NCI-H1930 (cell line): ENCODE measurements at places on chromosomes 16 and 17.

- no peak for DNase-seq
Observed at GRCh38 chr16:88650749-88651275, at the start of gene CYBA. Gene CYBA, minus strand, starts transcription at chr16:88651053. Its CDS starts 40 bp downstream, at chr16:88651013.

DNA sequence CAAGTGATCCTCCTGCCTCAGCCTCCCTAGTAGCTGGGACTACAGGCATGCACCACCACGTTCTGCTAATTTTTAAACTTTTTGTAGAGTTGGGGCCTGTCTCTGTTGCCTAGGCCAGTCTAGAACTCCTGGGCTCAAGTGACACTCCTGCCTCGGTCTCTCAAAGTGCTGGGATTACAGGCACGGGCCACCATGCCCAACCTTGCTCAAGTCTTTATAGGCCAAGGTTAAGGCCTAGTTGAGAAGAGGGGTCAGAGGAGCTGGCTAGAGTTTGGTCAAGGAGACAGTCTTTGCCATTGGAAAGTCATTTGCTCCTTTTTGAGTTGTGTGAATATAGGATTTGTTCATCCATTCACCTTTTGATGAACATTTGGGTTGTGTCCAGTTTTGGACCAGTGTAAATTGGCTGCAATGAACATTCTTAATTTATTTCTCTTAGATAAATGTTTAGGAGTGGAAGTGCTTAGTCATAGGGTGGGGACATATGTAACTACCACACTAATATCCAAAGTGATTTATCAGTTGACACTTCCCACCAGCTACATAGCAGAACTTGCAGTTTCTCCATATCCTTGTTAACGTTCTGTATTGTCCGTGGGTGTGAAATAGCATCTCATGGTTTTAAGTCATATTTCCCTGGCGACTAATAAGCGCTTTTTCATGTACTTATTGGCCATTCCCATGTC lies 30.7 kb upstream of the ARHGAP17 start:
- no peak for DNase-seq

DNA sequence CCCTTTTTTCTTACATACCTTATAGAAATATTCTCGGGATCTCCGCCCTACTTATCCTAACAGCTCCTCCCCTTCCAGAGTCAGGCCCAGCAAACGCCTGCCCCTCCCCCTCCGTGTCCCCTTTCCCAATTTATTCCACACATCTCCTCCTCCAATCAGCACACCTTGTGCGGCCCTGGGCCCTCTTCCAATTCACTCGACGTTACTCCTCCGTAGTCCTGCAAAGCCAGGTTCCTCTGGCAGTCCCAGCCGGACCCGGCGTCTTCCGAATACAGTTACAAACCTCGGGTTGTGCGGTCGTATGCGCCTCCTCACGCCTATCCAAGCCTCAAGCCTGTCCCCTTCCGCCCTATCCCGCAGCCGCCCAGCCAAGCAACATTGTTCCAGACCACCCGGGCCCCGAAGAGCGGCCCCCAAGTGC lies 677 bp downstream of the CBX1 start:
- DNase-seq, result peak; percentile 49

DNA sequence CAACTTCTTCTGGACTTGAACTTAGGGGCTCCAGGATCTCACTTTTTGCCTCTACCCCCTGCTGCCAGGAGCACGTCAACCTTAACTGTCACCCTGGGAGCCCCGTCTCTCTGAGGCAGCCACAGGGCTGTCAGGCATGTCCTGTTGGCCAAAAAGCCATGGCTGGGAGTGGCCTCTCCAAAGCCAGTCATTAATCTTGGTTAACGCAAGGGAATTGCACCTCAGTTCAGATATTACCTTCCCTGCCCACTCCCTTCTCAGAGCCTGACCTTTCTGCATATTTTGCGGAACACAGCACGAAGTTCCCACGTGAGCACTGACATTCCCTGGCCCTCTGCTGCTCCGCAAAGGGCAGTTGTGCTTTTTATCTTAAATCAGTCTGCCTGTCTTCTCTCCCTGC lies 44.2 kb upstream of the CIBAR2 start:
- no peak for DNase-seq

DNA sequence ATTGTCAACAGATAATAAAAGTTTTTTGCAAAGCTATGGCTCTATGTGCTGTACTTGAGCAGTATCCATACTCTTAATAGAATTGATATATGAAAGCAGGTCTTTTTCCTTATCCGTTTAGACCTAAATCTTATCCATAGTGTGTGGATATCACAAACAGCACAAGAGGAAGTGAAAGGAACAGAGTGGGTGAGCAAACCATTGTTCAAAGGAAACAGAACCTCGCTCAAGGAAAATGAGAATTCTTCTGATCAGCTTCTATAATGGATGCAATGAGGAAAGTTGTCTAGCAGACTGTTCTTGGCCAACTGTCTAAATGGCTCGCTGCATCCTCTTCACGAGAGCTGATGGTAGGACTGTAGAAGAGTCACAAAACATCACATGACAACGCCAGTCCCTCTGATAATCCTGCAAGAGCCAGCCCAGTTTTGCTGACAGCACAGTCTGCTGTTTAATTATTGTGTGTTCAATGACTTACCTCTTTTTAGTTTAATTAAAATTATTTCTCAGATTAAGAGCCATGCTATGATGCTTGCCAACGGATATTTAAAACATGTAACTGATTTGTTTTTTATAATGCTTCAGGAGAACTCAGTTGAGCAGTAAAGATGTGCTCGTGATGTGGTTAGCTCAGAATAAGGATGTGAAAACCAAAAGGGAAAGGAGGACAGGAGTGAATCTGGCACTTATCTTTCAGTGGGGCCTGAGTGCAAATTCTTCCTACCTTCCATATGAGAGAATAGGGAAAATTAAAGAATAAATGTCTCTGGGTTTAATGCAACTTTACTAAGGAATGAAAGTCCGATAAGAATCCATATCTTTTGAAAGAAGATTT lies 38.5 kb downstream of the WWOX start:
- no peak for DNase-seq

DNA sequence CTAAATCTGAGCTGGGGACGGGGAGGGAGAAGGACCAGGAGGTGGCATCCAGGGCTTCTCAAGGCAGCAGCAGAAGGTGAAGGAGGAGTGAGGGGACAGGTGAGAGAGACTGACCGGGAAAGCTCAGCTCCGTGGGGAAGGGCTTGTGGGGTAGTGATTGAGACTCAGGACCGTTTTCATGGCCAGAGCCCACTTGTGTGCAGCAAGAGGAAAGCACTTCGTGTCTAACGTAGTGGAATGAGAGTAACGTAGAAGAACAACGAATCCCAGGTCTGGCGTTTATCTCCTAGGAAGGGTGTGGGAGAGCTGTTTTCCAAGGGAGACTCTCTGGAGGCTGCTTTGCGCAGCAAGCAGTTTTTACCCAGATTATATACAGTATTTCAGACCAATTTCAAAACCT lies 1.3 kb upstream of the CDH3 start:
- no peak for DNase-seq

DNA sequence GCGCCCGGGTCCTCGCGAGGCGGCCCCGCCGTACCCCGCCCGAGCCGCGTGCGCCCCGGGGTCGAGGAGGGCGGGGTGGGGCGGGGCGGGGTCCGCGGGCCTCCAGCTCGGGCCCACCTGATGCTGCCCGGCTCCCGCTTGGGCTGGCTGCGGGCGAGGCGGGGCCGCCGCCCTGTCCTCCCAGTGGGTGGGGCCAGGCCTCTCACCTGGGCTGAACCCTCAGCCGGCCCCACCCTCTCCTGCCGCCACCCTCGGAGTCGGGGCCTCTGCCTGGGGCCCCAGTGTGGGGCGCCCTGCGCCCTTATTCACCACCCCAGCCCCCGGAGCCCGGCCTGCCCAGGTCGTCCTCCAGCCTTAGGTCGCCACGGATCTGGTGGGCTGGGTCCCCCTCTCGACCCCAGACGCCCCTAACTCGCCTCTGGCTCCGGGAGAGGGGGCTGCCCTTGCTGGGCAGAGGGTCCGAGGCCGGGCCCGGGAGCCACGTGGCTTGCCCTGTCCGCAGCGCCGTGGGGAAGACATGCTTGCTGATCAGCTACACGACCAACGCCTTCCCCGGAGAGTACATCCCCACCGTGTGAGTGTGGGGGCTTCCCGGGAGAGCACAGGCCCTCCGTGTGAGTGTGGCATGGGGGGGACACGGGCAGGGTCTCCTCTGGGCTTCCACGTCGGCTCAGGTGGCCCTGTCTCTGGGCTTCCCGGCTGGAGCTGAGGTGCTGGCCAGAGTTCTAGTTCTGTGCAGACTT lies 578 bp downstream of the RAC3 start:
- DNase-seq, result peak; percentile 59

DNA sequence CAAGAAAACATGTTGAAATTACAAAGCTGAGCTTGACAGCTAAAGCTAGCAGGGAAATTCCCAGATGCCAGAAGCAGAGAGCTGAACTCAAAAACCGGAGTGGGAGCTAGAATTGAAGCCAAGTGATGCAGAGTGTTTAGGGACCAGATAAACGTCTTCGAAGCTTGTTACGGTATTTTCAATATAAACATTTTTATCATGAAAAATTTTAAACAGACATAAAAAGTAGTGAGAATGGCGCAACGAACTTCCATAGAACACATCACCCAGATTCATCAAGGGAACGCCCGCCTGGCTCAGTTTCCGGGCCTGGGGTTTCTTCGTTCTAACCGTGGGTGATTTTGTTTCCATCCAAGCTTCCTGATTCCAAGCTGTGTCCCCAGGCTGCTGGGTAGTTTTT lies 18.1 kb downstream of the SPNS2 start:
- no peak for DNase-seq

- no peak for DNase-seq
Observed at GRCh38 chr17:69485251-69485661, 70.8 kb downstream of the MAP2K6 start.

- DNase-seq, result no peak
Observed at GRCh38 chr16:83356266-83356665, 451.5 kb upstream of the HSBP1 start.

- DNase-seq, result no peak
Observed at GRCh38 chr17:45310380-45311324, 6.2 kb downstream of the MAP3K14 start.

GRCh38 chr17:55720919-55721836 lies 1.5 kb downstream of the TMEM100 start:
- no peak for DNase-seq

GRCh38 chr16:71540-72401 lies 660 bp downstream of the RHBDF1 start:
- no peak for DNase-seq

GRCh38 chr16:12801511-12802042 lies 2.1 kb downstream of the CPPED1 start:
- no peak for DNase-seq

DNA sequence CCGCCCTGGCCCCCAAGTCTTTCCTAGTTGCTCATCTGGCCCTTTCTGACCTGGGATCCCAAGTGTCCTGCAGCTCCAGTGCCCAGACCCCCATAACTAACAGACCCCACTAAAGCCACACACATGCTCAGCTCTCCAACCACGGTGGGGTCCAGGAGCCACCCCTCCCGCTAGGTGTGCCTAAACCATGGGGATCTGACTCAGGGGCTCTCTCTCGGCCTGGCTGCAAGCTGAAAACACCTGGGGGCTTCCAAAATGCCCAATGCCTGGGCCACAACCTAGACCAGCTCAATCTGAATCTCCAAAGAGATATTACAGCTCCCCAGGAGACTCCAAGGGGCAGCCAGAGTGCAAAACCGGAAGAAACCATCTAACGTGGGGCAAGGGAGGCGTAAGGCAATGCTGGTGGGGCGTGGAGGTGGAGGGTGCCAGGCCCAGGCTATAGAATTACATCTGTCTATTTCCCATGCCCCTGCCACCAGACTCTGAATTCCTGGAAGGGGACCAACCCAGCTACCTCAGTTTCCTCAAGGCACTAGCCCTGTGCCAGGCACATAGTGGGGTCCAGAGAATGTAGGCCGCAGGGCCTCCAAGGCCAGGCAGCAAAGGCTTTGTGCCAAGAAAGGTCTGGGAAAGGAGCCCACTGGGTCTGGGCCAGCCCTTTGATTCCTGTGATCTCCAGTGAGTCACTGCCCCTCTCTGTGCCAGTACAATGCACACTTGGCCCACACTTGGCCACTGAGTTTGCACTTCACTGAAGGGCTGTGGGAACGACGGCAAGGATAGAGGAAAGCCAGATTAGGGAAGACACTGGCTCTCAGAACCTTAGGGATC lies 3.3 kb downstream of the CD2BP2 start:
- DNase-seq, result no peak

DNA sequence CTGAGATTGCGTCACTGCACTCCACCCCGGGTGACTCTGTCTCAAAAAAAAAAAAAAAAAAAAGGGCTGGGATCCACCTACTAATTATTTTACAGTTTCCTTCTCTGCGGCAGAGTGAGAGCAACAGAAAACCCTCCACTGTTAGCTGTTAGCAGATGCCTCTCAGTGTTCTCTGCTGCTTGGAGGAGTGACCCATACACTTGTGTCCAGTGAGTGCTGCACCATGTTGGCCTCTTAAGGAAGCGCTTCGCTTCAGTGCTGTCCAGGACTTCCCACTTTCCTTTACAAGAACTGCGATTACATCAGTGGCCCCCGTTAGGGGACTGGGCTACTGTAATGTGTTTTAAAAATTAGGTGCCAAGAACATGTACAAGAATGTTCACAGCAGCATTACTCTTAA lies 18.4 kb upstream of the CLEC18B start:
- no peak for DNase-seq

DNA sequence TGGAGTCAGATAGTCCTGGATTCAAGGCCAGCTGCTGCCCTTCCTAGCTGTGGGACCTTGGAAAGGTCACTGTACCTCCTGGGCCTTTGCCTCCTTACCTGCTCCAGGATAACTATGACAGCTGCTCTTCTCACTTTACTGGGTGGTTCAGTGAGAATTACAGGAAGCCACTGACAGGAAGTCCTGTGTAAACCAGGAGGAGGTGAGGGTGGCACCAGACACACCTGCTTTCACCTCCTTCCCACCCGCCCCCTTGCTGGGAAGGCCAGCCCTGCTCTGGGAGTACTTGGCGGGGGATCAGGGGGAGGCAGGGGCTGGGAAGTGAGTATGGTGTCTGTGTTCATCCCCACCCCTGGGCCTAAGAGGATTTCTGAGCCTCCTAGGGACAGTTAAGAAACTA lies 42.6 kb downstream of the CPNE2 start:
- no peak for DNase-seq

GRCh38 chr16:31354394-31355291 lies at the start of gene ITGAX:
Gene ITGAX, plus strand, starts transcription at chr16:31355176. Its CDS starts 79 bp downstream, at chr16:31355255.
- no peak for DNase-seq

DNA sequence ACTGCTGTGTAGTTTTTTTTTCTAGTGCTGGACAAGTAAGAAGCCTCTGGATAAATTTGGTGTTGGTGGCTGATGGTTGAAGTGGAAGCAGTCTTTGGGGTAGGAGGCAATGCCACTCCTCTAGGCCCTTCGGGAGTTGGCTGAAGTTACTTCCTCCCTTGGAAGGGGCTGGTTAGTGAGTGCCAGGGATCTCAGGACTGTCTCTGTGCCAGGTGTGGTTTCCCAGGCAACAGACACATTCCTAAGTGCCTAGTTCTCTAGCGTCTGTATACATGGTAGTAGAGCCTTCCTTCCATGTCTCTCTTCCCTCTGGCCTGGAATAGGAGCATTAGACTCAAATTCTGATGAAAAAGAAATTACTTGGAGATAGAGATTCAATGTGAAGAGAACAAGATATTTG lies 15.3 kb downstream of the TMEM98 start:
- DNase-seq, result no peak

DNA sequence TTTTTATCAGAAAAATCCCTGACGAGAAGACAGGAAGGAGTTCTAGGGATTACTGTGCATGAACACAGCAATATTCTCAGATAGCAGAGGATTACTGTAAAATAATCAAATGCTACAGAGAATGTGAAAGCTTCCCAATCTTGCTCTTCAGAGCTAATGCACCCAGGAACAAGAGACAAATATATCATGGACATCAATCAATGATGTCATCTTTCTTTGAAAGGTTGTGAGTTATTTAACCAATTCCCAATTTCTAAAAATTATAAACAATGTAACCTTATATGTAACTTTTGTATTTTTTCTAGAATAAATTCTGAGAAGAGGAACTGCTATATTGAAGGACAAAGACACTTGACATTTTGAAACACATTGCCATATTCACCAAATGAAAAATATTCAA lies 46.5 kb downstream of the BRD7 start:
- DNase-seq, result no peak
